ENCODE measurements at places on chromosomes 5 and 9.

- peak; percentile 9 for DNase-seq
These were observed 27.0 kb downstream of the MRPL36 start for GRCh38 chr5:1772634-1773033.

- DNase-seq = no peak
These were observed 303.3 kb upstream of the PRDM9 start for GRCh38 chr5:23204111-23204510.

DNA sequence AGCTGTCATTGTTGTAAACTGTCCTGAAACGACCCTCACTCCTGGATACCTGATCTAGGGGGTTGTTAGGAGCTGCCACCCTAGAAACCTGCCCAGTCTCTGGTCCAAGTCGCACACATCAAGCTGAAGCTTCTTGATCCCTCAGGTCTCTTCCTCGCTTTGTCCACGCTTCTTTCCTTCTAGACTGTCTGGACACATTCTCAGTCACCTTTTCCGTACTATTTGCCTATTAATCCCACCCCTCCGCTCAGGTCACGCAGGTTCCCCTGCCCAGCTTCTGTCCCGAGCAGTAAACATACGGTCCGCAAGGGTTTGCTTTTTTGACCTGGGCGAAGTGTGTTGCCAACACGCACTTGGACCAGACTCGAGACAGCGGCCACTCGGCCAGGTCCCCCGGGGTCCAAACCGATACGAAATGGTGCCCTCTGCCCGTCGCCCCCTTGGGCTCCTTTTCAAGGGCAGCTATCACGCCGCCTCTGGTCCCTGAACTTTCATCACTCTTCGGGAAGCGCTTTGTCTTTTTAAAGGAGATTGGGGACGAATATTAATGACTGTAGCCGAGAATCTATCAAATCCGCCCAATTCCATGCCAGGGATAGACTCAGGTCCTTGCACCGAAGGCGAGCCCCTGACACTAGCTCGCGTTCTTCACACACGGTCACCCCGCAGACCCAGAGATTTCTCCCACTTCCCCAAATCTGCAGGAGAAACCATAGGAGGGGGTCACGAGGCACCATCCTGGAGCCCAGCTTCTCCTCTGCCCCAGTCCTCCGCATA, 814 bp downstream of the PLCXD3 start:
- DNase-seq = no peak

DNA sequence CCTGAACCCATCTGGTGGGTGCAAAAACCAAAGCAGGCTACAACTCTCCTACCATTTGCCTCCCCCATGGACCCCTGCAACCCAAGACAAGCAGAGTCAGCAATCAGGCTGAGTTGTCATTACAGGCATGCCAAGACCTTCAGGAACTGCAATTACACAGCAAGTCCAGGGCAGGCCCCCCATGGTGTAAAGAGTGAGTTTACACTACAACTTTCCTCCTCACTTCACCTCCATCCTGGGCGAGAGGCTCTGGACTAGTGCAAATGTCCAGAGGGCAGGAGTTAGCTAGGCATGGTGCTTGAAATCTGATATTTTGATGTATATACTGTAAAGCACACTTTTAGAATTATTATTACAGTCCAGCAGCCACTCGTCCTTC, 7.0 kb upstream of the P4HA2 start:
- no peak for DNase-seq

- no peak for DNase-seq
These were observed 69.4 kb downstream of the FYB1 start for GRCh38 chr5:39149966-39150365.

- no peak for DNase-seq
These were observed 146.5 kb downstream of the CD180 start for GRCh38 chr5:67050125-67050524.

GRCh38 chr5:45385321-45386058, 310.7 kb downstream of the HCN1 start:
- no peak for DNase-seq

DNA sequence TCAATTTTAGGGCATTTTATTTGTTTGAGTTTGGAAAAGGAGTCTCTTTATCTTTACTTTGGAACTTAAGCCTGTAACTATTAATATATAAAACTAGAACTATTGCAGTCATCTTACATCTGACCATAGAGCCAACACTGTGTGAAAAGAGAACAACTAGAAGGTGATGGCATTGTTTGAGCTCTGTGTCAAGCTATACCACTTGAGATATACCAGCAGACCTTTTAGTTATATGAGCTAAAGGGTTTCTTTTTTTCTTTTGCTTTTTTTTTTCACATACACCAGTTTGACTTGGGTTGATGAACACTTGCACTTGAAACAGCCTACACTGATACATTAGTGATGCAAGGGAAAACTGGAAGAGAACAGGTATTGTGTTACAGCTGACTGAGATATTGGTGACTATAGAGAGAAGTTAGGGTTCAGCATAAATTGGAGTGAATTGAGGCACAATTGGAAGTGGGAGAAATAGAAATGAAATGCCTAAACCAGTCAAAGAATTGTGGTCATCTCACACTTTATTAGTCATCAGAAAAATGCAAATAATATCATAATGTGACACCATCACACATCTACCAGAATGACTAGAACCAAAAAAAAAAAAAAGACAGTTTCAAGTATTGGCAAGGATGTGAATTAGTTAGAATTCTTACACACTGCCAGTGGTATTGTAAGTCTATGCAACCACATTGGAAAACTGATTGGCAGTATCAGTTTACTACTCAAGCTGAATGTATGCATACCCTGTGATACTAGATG, 60.9 kb downstream of the ADRB2 start:
- DNase-seq = no peak

DNA sequence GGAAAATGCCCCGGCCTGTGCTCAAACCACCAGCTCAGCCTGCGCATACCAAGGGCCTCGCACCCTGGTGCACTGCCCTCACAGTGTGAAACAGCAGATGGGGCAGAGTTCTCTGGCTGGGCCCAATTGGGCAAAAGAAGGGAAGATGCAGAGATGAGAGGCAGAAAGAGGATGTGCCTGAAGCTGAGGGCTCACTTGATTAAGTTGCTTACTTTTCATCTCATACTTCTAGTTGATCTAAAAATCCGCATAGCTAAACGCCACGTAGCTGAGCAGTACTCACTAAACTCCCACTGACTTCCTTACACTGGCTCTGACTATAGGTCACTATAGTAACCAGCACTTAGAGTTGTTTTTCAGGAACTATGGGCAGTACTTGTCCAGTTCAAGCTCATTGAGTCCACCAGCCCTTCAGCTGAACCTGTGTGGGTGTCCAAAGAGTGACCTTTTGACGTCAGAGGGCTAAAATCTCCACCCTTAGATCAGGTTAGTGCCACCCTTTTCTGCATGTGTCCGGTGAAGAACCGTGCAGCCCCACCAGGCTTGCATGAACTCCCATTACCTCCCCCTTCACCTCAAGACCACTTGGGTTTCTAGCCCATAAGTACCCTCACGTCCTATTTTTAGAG, 215.2 kb downstream of the AUH start:
- DNase-seq = no peak

DNA sequence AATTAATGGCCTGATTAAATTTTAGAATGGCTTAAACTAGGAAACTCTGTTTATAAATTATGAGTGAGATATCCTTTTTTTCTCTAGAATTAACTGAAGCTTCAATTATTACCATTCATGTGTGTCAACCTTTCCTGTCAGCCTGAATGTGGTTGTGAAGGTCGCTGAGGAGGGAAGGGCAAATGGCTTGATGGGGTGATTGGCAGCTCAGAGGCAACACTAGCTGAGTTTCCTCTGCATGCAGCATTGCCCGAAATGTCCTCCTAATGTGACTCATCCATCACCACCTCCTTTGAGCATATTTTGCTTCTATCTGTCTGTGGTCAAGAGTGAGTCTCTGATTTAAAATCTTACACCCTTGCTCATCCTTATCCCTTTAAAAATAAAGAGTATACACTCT, 281.9 kb downstream of the TENT4A start:
- DNase-seq = no peak

DNA sequence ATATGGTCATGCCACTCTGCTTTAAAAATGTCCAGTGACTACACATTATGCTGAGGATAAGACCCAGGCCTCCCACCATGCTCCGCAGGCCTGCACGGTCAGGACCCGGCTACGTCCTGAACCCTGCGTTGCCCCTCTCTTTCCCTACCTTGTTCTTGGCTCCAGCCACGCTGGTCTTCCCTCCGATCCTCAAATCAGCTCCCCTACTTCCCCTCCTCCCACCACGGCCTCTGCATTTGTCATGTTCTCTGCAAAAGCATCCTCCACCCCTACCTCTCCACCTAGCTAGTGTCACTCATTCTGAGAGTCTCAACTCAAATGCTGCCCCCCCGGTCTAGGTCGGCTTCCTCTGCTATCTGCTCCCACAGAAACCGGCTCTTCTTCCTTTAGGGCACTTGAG, 11.2 kb downstream of the GPX3 start:
- DNase-seq = no peak

DNA sequence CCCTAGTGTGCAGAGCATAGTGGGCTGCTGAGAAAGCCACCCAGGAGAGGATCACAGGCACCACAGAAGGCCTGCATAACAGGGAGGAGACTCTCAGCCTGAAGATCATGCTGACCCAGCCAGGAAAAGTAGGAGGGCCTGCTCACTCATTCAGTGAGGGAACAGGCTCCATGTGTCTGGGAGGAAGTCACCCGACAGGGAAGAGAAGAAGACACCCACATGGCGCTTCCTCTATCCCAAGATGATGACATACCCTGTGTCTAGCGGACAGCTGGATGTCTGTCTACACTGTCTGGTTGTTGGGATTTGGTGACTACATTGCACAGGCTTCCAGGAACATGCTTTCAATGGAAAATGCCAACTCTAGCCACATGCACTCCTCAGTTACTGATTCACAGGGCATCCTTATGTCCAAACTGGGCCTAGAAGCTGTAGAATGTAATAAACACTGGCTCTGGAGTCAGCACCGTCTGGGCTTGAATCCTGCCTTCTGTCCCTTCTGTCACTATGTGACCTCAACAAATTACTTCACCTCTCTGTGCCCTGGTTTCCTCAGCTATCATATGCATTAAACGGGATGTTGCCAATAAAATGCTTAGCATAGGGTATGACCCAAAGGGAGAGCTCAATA, 47.6 kb downstream of the KLHL3 start:
- no peak for DNase-seq

DNA sequence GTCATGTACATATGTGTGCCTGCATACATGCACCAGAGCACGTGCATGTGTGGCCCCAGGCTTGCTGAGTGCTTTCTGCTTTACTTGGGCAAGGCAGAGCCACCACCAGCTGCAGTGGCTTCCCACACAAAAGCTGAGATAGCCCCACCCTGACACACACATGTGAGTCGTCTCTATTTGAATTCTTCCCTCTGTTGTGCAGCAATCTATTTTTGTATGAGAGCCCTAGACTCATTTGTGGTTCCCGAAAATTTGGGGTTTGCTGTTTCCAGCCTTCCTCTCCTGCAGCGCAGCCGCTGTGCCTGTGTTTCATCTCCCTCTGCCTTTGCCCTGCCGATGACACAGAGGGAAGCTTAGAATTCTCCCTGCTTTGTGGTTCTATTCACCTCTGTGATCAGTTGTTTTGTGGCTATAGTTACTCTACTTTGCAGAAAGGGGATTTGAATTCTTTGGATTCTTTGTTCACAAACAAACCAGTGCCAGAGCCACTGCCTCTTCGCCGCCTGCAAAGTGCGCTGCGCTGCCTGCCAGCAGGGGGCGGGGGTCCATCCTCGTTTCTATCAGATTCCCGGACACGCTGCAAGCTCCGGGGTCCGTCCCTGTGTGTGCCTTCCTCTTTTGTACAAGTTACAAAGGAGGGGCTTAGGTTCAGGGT, 95.8 kb upstream of the DAP start:
- DNase-seq = no peak

DNA sequence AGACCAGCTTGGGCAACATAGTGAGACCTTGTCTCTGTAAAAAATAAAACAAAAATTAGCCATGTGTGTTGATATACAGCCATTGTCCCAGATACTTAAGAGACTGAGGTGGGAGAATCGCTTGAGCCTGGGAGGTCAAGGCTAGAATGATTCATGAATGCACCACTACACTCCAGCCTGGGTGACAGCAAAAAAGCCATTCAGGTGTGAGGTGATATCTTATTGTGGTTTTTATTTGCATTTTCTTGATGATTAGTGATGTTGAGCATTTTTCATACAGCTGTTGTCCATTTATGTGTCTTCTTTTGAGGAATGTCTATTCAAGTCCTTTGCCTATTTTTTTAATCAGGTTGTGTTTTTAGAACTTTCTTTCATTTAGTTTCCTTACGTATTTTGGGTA, 23.2 kb downstream of the MTAP start:
- DNase-seq = no peak

- DNase-seq = no peak
These were observed 134.7 kb downstream of the DPYSL3 start for GRCh38 chr5:147375151-147375550.

DNA sequence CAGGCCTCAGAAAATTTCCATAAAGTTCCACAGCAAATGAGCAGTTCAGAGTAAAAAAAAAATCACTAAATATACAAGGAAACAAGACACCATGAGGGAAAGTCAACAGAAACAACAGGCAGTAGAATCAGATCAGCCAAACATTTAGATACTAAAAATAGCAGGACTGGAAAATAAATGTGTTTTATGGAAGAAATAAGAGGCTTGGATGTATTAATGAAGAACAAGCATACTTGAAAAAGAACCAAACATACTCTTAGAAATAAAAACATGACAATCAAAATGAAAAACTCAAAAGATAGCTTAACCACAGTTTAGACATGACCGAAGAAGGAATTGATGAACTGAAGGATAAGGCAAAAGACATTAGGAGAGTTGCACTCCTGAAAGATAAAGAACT, 22.6 kb downstream of the MYMK start:
- DNase-seq = no peak

GRCh38 chr5:111223101-111223786, 940 bp upstream of the CAMK4 start:
- DNase-seq = no peak

DNA sequence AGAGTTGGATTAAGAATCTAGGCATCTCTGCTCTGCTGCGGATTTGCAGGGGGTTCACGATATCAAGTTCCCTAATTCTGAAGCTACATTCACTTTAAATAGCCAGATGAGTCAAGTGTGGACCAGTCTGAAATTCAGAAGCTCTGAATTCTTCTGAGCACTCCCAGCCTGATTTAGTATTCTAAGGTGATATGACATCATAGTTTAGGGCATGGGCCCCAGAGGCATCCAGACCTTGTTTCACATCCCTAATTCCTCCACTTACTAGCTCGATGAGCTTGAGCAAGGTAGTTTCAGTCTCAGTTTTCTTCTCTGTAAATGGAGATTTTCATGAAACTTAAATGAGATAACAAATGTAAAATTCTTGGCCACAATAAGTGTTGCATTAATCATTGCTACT, 65.2 kb downstream of the TMEM167A start:
- peak; percentile 2 for DNase-seq
